ENCODE measurements at places on chromosomes 3 and 15. TPM values are rescaled to one million over a fixed set of nuclear protein-coding genes. Genes with fewer than 3 reads are reported as not detected.
A peak's percentile ranks its signal among the peaks of the same experiment; 100 is the strongest.

DNA sequence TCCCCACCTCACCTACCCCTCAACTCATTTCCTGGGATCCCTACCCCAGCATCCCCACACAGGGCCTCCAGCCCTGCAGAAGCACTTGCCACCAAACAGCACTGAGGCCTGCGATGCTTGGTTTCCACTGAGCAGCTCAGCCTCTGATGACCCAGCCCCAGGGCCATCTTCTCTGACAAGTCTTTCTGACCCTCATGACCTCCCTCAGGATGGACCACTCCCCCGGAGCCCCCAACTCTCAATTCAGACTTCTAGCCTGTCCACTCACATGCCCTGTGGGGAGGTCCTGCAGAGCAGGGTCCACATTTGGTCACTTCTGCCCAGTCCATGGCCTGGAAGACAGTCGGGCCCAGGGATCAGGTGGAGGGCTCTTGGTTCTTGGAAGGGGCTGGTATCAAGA is 63.4 kb upstream of the SPATA12 start:
- DNase-seq, result no peak

- peak; percentile 28 for DNase-seq
These were observed 57.5 kb upstream of the PRR23E start for GRCh38 chr3:127135241-127136023.

DNA sequence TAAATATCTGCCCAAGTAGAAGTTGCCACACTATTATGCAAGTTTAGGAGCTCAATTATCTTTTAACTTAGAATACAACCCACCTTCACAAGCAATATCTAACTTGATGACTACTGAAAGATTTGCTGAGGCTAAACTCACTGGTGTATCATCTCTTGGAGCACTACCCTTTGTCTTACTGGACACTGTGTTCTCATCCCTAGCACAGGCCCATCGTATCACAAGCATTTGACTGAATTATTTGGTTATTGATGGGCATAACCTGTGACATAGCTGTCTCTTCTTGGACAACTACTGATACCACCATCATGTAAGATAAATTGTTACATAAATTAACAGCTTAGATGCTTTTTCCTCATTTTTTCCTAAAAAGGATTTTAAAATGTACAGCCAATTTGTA is 216.2 kb upstream of the THBS1 start:
- DNase-seq, result no peak

DNA sequence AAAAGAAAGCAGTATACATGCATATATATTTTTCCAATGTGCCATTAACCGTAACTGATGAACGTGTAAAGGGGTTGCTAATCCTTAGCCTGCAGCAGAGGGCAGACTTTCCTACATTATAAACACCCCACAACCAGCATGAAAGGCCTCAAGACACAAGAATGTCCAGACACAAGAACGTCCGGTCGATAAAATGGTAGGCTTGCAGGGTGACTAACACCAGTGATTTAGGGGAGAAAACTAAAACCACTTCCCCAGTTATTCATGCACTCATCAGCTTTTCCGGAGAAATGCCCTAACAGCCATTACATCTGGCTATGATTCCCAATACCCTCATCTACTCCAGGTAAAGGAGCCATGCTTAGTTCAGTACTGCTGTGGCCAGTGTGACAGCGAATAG is 57.4 kb downstream of the LRTM1 start:
- peak; percentile 67 for DNase-seq

DNA sequence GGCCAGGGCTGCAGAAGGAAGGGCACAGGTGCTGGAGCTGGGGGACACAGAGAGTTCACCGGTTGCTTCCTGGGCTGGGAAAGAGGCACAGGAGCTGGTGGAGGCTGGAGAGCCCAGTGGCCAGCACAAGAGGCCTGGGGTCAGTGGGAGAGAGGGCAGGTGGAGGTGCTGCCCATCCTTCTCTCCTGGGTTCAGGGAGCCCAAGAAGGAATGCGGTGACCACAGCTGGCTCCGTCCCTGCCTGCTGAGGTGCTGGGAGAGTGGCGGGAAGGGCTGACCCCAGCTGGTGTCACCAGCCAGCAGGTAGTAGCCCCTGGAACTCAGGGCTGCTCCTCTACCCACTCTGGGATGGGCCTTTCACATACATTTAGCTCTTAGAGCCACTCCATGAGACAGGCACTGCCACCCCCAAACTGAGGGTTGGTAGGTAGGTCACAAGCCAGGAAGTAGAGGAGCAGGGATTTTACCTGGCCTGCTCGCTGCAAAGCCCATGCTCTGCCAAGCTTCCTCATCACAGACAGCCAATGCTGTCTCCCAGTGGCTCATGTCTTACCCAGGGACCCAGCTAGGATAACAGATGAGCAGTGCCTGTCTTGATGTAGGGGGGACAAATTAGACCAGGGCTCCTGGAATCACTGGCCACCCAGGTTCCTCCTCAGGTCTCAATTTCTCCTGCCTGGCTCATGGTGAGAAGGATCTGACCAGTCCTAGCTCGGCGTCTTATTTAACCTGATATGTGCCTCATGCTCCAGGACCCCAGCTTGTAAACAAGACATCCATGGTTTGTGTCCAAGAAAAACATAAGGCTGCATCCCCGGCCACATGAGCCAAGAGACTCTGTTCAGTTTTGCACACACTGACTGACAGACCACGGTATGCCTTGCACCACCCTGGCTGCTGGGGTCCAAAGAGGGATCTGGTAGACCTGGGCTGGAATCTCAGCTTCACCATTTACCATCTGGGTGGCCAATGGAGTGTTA is 119.2 kb downstream of the CORO2B start:
- DNase-seq, result no peak

DNA sequence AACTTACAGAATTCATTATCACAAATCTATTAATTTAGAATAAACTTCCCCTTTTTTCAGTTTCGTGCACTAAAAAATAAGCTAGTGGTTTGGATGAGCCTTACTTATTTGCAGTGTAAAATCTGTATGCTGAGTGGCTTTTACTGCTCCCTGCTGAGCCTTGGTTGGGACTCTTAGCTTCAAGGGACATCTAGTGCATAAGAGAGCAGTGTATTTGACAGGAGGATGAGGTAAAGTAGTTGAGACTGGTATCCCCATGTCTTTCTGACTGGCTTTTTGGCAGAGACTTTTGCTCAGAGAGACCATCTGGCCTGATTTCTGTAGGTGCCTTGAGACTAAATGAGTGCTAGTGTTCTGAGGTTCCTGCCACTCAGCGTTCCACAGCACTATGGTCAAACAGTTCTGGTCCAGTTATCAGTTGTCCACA is 11.8 kb downstream of the CAPN7 start:
- no peak for DNase-seq

- DNase-seq, result no peak
These were observed 587.1 kb upstream of the ZNF717 start for GRCh38 chr3:76372497-76372896.

GRCh38 chr3:192122832-192123594 is 604.3 kb downstream of the FGF12 start:
- peak; percentile 12 for DNase-seq

DNA sequence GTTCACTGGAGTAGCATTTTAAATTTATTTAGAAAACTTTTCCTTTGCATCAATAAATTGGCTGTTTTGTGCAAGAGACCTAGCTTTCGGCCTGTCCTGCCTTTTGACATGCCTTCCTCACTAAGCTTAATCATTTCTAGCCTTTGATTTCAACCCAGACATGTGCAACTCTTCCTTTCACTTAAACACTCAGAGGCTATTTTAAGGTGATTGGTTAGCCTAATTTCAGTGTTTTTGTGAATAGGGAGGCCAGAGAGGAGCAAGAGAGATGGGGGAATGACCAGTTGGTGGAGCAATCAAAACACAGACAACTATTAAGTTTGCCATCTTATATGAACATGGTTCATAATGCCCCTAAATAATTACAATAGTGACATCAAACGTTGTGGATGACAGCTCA is 333.4 kb downstream of the SLC9A9 start:
- no peak for DNase-seq

DNA sequence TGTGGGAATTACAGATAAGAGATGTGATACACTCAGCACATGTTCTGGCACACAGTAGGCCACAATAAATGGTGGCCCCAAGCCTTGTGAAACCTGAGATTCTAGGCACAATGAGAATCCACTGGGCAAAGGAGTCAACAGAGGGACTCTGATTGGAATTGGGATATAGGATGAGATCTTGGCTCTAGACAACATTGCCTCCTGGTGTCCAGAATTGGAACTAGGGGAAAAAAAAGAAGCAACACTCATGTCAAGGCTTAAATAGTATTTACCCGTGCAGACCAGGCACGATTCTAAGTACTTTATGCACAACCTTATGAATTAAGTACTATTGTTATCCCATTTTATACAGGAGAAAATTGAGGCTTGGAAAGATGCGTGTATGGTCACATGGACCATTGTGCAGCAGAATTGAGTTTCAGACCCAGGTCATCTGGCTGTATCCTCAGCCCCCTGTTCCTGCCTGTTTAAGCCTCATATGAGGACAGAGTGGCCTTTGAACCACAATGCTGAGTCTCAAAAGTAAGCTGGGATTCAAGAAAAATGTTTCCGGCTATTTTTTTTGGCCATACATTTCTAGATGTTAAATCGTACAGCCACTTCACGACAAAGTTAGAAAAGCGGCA is 124.8 kb downstream of the SV2B start:
- no peak for DNase-seq

- DNase-seq, result no peak
These were observed 4.9 kb downstream of the CCDC33 start for GRCh38 chr15:74240897-74241614.

DNA sequence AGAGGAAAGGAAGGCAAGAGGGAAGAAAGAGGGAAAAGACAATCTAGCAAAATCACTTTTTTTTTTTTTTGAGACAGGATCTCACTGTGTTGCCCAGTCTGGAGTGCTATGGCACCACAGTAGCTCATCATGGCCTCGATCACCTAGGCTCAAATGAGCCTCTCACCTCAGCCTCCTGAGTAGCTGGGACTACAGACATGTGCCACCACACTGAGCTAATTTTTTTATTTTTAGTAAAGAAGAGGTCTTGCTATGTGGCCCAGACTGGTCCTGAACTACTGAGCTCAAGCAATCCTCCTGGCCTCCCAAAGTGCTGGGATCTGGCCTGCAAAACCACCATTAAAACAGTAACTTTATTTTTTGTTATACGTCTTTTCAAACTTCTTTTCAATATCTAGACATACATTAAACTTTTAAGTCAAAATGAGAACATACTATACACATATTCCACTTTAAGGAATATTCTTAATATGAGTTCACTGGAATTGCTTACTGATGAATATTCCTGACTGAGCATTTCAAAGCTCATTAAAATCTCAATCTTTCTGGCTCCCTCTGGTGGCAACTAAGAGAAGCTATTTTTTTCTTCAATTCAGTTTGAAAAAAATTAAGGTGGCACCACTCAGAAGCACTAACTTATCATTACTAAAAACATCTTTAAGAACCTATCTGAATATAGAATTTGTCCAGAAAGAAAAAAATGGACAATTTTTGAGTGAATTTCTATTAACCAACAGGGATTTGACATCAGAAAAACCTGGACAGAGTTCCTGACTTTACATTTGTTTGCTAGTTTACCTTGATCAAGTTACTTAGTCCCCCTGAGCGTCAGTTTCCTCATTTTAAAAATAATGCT is 40.9 kb downstream of the UACA start:
- no peak for DNase-seq

DNA sequence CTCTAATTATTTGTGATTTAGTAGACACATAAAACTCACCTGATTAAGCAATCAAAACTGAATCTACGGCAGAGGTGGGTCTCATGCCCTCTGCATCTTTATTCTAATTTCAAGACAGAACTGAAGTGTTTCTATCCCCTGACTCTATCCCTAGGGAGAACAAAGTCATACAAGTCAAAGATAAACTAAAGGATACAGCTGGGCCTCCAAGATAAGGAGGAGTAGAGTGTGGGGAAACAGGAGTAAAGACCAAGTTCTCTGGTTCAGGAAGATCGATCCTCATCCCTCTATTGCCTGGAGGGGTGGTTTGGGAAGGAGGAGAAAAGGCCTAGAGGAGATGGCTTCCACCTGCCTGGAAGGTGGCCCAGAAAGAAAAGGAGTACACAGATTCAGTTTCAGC is 58.7 kb upstream of the BBX start:
- no peak for DNase-seq

GRCh38 chr3:53730576-53730975 is 115.6 kb downstream of the CHDH start:
- DNase-seq, result no peak

- no peak for DNase-seq
These were observed 56.9 kb upstream of the DPH6 start for GRCh38 chr15:35602836-35603235.

- no peak for DNase-seq
These were observed 34.5 kb upstream of the ST3GAL6 start for GRCh38 chr3:98728672-98729071.

GRCh38 chr3:106302451-106303221 is 433.8 kb upstream of the CBLB start:
- no peak for DNase-seq

DNA sequence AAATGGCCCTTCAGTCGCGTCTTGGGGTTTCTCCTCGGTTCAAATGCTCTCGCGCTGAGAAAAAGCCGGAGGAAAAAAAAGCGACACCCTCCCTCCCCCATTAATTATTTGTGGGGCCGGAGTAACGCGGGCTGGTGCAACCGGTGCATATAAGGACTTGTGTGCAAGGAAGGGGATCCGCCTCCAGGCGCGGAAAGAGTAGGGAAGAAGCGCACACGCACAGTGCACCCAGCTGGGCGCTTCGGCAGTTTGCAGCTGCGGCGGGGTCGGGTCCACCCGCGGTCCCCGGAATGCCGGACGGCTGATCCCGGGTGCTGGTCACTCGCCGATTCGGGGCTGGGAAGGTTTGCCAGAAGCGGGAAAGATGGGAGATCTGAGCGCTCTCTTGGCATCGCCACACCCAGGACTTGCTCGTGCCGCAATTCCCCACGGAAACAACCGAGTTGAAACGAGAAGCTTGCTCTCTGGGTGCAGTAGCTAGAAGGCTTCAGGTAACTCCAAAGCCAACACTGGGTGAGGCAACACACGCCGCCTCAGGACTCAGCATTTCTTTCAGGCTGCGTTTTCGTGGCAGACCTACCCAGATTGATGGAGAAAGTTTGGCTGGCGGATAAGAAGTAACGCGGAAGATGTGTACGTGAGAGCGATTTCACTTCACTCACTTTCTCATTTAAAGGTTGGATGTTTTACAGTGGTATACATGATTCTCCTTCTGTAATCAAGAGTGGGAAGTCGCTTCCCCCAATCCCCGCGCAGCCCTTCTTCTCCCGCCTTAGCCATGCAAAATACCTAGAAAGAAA is 720 bp upstream of the TNIK start:
- DNase-seq, result peak; percentile 33

GRCh38 chr15:101242999-101243336 is 8.9 kb downstream of the CHSY1 start:
- no peak for DNase-seq

- DNase-seq, result peak; percentile 95
These were observed 1.2 kb upstream of the GSK3B start for GRCh38 chr3:120095226-120095978.

COL6A6 gene
- not detected for total RNA-seq

SKOR1 gene
- not detected for total RNA-seq

TLR9 gene
- not detected for total RNA-seq

OR5H1 gene
- total RNA-seq, result not detected

ACTC1 gene
- not detected for total RNA-seq
